ENCODE measurements at places on chromosomes 2 and 18. TPM values are rescaled to one million over a fixed set of nuclear protein-coding genes. Genes with fewer than 3 reads are reported as not detected.
A peak's percentile ranks its signal among the peaks of the same experiment; 100 is the strongest.

CNDP1 gene
- total RNA-seq: not detected

IL36RN gene
- not detected for total RNA-seq

DNA sequence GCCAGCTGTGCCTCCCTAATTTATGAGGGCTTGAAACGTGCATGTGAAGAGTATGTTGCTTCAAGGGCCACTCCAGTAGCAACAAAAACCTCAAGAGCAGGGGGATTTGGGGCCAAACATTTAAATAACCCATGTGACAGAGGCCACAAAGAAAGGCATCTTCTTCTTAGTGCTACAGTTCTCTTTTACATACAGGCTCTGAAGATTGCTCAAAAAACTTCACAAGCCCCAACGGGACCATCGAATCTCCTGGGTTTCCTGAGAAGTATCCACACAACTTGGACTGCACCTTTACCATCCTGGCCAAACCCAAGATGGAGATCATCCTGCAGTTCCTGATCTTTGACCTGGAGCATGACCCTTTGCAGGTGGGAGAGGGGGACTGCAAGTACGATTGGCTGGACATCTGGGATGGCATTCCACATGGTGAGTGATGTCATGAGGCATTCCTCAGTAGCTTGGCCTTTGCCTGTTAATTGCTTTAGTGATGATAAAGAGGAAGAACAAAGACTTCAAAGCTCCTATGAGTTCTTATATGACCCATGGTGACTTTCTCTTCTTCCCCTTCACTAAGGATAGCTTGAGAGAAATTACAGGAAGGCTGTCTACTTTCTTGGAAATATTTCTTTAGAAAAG is 40.1 kb downstream of the NRP2 start:
- no peak for DNase-seq

DNA sequence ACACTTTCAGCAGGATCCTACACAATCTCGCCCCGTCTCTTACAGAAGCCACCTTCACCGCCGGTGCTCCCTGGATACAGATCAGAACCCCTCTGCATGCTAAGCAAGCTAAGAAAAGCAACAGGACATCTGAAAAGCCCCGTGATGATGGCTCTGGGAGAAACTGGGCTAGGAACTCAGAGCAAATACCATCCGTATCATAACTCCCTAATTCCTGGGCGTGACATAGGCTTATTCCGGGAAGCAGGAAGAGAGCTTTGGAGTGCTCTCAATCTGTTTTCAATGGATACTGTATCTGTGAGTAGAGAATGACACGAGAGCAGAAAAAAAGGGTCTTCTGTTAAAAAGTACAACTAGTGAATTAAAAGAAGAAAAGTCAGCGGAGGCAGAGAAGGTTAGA is 121.6 kb downstream of the SPP2 start:
- DNase-seq: no peak

CYRIA gene
- total RNA-seq: 18.3 TPM

PROKR1 gene
- total RNA-seq: not detected

DLGAP1 gene
- total RNA-seq: 0.99 TPM

- no peak for DNase-seq
Measured at GRCh38 chr2:77767388-77768076, 245.4 kb upstream of the LRRTM4 start.

GREB1 gene
- 0.38 TPM for total RNA-seq

GRCh38 chr18:28176948-28177827 is at the start of gene CDH2:
TSS of gene CDH2 (minus strand) at chr18:28177130. CDS start at chr18:28177022, 108 bp downstream.
- DNase-seq: peak; percentile 55

GRCh38 chr2:146927080-146927711 is 917.6 kb upstream of the ACVR2A start:
- DNase-seq: peak; percentile 74

GRCh38 chr2:146128216-146128615 is 1608.3 kb upstream of the ZEB2 start:
- no peak for DNase-seq

DNAJC5G gene
- not detected for total RNA-seq

PLGLB2 gene
- total RNA-seq: 0.40 TPM

GDF7 gene
- total RNA-seq: 0.03 TPM

VWA3B gene
- total RNA-seq: not detected

GRCh38 chr2:129894616-129895015 is 84.8 kb upstream of the RAB6C start:
- no peak for DNase-seq

DOCK10 gene
- total RNA-seq: 12.3 TPM

DNA sequence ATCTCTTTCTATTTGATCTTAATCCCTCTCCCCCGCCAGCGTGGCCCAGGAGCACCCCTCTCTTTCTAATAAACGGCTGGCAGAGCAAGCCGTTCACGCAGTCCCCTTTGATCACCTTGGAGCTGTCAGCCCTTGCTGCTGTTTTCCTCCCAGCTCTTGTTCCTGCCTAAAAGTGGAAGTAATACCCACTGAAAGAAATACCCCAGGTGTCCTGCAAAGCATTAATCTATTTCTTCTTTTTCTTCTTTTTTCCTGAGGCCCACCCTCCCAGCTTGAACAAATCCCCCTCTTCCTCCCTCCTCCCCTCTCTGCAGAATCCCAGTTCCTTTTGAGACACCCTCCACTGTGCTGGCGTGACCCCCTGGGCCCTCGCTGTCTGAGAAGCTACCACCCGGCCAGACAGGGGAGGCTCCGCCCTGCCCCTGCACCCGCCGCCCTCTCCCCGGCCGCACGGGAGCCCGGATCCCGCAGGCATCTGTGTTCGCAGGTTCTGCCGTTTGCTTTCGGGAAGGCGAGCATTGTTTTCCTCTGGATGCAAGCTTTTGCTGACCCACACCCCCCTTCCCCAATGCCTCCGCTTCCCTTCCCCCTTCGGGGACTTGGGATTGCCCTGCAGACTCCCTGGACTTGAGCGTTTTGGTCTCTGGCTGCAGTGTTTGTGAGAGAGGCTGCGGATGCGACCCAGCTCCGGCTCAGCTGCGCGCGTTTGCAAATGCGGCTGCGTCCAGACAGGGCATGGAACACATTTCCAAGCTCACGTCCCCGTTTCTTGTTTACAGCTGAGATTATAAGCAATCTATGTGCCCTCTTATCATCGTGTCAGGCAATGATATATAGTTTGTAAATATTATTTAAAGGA is 631.5 kb downstream of the NYAP2 start:
- peak; percentile 93 for DNase-seq

- peak; percentile 72 for DNase-seq
Measured at GRCh38 chr2:64453770-64454385, at the start of gene LGALSL. TSS of gene LGALSL (plus strand) at chr2:64454162. CDS start at chr2:64454546, 384 bp downstream.

DNA sequence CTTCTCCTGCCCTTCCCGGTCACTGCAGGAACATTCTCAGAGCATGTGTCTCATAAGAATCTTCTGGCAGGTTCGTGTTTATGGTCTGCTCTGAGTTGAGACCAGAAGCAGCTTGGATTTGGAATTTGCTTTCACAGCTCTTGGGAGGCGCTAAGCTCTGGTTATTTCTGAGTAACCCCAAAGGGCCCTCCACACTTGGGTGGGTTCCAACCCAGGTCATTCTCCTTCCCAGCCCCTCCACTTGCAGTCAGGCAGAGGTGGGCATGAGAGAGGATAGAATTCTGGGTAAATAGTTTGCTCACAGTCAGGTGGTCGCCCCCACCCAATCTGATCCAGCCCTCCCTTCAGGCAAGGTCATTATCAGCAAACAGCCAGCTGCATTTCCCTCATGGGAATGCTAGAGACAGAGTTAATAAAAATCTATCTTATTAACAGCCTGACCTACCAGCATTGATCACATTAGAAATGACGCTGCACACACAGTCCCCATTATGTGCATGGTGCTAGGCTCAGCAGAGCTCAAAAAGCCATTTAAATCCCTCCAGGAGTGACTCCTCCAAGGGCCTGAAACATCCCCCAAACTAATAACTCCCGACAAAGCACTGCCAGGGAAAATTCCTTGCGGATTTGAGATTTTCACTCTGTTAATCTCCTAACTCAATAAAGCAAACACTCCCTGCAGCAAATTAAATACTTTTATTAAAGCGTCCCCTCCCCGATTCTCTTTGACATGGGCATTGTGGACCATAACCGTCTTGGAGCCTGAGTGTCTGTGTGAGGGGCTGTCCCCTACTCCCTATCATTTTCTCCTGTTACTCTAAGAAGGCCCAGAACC is 61.9 kb downstream of the SLC4A5 start:
- no peak for DNase-seq

ECEL1 gene
- total RNA-seq: not detected

GRCh38 chr2:628651-629050 is 48.6 kb downstream of the TMEM18 start:
- peak; percentile 51 for DNase-seq

- no peak for DNase-seq
Measured at GRCh38 chr18:25256439-25256838, 95.5 kb downstream of the ZNF521 start.

- no peak for DNase-seq
Measured at GRCh38 chr2:97931118-97931857, 64.5 kb downstream of the TMEM131 start.

GRCh38 chr2:38074764-38075506 is 1.0 kb downstream of the CYP1B1 start:
- no peak for DNase-seq

All from SJCRH30 (cell line).